Activated CD4-positive, alpha-beta T cell treated with anti-CD3 and anti-CD28 coated beads for 4 hours (primary cell): ENCODE measurements at places on chromosomes 5 and 9.

- no peak for DNase-seq
These were observed 166.8 kb downstream of the HSD17B3 start for GRCh38 chr9:96135076-96135752.

DNA sequence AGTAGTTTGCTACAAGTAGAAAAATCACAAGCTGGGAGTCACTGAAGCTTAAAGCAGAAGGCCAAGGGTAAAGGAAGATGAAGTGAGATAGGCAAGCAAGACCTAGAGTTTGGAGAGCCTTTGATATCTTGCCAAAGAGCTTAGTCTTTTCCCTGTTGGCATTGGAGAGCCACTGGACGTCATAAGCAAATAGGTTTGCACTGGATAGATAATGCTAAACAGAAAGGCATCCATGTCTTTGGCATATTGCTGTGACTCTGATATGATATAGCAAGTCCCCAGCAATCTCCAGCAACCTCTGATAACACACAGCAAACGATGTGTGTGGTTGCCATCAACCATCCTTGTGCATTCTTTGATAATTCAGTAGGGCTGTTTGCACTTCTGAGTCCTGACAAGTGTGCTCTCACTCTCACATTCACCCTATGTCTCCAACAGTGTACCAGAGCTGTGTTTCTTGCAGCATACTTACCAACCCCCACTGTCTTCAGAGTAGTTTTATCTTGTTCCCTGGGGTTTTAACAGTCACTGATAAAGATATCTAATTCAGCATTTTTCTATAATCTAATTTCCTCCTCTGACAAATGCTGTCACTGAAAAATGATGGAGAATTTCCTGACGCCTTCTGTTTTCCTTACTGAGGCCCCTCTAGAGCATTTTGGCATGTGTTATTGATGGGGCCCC lies 16.9 kb upstream of the FREM1 start:
- DNase-seq: no peak

- DNase-seq: no peak
These were observed at the start of gene RGS7BP for GRCh38 chr5:64505769-64506566. TSS of gene RGS7BP (plus strand) at chr5:64506015. CDS start at chr5:64506625, 610 bp downstream.

- DNase-seq: no peak
These were observed 169.2 kb upstream of the TARS1 start for GRCh38 chr5:33271606-33272005.

DNA sequence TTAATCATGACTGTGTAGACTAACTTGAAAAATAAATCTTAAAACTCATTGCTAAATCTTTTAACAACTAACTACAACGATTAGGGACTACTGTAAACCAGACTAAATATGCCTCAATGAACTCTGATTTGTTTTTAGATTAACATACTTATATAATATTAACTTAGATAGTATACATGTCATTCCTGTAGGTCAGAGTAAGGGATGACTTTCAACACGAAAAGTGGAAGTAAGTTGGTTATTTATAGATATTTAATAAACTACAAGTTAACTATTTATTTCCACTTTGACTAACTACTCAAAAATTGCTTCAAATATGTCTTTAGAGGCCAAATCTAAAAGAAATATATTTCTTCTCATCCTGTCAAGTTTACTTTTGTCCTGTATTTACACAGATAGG lies 795.6 kb downstream of the PTPRD start:
- no peak for DNase-seq

- DNase-seq: no peak
These were observed 17.7 kb downstream of the C9orf40 start for GRCh38 chr9:74935008-74935407.

- DNase-seq: no peak
These were observed 14.1 kb upstream of the INIP start for GRCh38 chr9:112731971-112732370.

GRCh38 chr9:135647884-135648283 lies 8.5 kb upstream of the GLT6D1 start:
- DNase-seq: no peak

DNA sequence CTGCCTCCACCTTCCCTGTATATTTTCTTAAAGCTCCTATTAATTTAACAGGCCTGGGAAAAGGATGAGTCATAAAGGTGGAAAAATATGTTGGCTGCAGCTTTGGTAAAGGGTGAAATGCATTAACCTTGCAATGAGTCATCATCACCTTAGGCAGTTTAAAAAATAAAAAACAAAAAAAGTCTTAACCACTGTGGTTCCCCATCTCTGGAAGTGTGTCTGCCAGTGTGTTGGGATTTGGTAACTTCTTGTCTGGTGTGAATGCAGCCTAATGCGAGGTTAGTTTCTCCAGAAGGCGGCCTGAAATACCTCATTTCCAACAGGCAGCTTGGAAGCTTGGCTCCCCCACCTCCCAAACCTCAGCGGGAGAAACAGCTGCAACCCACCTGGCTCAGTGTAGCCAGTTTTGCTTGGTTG lies 265.3 kb upstream of the GAS1 start:
- DNase-seq: no peak

DNA sequence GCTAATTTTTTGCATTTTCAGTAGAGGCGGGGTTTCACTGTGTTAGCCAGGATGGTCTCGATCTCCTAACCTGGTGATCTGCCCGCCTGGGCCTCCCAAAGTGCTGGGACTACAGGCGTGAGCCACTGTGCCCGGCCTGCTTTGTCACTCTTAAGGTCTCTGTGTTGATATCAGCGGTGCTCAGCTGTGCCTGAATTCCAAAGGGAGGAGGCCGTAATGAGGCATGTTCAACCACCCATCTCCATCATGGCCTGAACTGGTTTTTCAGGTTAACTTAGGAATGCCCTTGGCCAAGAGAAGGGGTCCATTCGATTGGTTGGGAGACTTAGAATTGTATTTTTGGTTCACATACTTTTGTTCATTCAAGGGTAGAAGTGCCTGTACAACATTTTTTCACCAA lies 22.0 kb downstream of the HSD17B3 start:
- no peak for DNase-seq
